Urinary bladder (tissue), 4 donors: ENCODE measurements at places on chromosomes 5 and 9. TPM values are rescaled to one million over a fixed set of nuclear protein-coding genes. Genes with fewer than 3 reads are reported as not detected.

DNA sequence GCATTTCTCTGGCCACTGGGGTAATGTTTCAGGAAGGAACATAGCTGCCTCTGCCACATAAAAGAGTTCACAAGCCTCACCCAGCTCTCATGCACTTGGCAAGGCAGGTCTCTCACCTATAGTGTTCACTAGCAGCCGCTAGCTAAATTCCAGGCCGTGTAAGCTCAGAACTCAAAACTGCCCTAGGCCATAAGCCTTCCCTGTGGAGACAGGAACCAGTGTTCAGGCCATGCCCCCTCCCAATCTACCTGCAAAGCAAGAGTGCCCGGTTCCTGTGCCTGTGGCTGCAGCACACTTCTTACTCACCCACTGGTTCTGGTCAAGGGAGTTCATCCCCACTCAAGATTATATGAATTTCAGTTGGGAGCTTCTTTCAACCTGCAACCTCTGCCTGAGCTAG, 60.7 kb upstream of the ZNF169 start:
- DNase-seq: no peak

GRCh38 chr5:145130996-145131395, 704.1 kb downstream of the PRELID2 start:
- DNase-seq: no peak

DNA sequence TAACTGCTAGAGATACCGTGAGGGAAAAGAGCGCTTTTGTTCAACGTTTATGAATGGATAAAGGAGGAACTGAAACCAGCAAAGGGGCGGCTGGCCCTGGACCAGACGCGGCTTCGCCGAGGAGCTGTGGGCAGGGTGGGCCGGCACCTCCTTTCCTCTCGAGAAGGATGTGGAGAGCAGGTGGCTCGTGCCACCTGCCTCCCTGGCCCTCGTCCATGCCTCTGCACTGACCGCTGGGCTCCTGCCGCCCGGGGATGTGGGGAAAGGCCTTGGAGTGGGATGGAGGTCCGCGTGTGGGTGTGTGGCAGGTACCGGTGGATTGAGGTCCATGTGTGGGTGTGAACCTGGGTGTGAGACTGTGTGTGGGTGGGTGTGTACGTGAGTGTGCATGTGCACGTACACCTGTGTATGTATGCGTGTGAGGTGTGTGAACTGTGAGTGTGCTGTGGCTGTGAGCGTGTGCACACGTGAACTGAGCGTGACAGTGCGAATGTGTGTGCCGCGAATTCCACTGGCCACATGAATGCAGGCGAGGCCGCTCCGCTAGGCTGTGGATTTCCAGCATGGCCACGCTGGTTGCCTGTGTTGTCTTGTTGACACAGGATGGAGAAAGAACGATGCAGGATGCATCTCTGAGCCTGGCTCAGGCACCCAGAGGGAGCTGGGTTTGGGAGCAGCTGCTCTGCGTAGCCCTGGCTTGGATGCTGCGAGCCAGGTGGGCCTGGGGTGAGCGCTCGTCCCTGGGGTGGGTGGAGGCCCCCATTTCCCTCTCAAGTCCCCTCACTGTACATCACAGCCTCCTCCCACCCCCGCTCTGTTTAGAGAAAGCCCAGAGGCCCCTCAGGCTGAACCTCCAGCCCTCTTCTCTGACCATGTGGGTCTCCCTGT, 4.4 kb upstream of the CEP72 start:
- no peak for DNase-seq

- no peak for DNase-seq
Observed at GRCh38 chr9:127589955-127590370, 22.1 kb upstream of the STXBP1 start.

Gene KYAT1
- 5.4 TPM for total RNA-seq

GRCh38 chr5:14722923-14723322, 58.4 kb downstream of the OTULIN start:
- DNase-seq: no peak

DNA sequence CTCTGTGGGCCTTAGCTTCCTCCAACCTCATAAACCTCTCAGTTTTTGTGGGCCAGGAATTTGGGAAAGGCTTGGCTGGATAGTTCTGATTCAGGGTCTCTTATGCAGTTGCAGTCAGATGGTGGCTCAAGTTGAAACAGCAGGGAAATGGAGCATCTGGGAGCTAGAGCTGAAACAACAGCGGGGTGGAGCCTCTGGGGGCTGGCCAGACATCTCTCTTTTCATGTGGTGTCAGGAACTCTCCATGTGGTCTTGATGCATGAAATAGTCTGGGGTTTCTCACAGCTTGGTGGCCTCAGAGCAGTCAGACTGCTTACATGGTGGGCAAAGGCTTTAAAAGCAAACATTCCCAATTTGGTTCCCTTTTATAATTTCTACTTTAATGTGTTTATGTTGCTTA, 13.5 kb downstream of the ZNF346 start:
- DNase-seq: no peak

Gene SURF6
- total RNA-seq: 10.2 TPM

GRCh38 chr9:133615186-133615585, 6.0 kb upstream of the FAM163B start:
- no peak for DNase-seq

- no peak for DNase-seq
Observed at GRCh38 chr5:14739538-14739937, 75.0 kb downstream of the OTULIN start.

- DNase-seq: no peak
Observed at GRCh38 chr5:177547736-177548135, 6.6 kb downstream of the FAM193B start.

GRCh38 chr5:89850513-89850865, 559.1 kb downstream of the CETN3 start:
- DNase-seq: no peak

DNA sequence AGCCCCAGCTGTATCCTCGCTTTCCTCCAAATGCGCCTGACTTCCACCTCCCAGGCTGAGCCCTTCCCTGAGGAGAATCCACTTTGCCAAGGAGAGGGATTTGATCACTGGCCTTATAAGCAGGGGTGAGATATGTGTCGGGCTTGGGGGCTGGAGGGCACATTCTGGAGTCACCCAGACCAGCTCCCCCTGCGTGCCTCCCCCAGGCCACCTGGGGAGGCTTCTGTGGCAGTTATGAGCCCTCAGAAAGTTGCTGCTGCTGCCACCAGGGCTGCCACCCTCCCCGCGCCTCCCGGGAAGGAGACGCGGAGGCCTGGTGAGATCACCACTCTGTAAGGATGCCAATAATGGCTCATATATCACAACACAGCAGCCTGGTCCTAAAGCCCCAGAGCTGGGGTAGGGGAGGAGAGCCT, 211.5 kb downstream of the PAPPA start:
- DNase-seq: peak; percentile 76

Gene DAB2
- 167 TPM for total RNA-seq

Gene SLC6A7
- total RNA-seq: not detected

Gene TLX3
- 0.32 TPM for total RNA-seq

Gene CDH9
- total RNA-seq: 0.53 TPM

DNA sequence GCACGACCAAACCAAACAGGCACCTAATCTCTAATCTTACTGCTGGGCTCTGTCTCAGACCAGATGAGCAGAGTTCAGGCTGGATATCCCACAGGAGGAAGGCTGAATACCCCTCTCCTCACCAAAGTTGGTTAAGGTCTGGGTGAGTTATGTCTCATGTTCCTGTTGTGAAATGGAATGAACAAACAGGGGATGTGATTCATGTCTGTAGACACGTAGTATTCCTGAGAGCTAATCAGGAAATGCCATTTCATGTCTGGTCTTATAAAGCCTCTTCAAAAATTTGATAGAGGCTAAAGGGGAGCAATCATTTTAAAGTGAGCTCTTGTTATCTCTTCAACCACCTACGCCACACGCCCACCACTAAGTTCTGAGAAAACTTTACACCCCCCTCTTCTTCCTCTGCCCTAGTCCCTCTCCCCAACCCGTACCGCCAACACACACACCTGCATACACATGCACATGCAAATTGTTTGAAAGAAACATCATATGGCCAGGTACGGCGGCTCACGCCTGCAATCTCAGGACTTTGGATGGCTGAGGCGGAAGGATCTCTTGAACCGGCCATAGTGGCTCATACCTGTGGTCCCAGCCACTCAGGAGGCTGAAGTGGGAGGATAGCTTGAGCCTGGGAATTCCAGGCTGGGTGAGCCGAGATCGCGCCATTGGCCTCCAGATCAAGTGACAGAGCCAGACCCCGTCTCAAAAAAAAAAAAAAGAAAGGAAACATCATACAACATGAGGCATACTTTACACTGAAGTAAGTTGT, 69.8 kb upstream of the RAI14 start:
- no peak for DNase-seq

DNA sequence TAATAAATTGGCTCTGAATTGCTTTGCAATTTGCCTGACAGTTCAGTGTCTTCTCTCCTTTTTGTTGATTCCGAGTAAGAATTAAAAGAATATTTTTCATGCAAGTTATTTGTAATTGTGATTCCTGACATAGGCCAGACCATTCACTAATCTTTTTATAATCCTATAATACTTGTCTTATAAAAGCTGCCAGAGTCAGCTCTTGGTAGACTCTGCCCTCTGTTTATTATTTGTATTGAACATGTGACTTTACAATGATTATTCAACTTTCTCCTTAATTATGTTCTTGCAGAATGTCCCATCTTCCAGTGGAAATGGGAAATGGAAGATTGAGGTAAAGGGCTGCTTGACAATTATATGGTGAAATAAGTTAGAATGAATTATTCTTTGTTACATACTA, 121.0 kb downstream of the SV2C start:
- no peak for DNase-seq

Gene FOXD4L3
- not detected for total RNA-seq

DNA sequence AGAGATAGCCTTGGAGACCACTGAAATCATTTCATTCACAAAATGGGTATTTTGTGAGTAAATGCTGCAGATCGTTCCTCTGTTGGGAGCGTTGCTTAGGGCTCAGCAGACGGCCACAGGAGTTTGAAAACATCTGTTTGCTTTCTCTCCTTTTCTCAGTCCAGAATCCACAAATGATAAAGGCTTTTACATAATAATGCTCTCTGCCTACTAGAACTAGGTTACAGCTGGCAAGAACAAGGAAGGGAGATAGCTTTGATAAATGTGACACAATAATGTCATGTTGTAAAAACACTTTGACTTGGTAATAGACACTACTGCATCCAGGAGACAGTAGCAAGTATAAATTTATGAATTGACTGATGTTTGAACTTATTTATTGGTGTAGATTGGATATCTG, 1072.4 kb upstream of the CDH6 start:
- DNase-seq: no peak

- peak; percentile 76 for DNase-seq
Observed at GRCh38 chr5:59317023-59317773, 576.3 kb downstream of the PDE4D start.

GRCh38 chr5:170722316-170722715, 61.2 kb upstream of the GABRP start:
- DNase-seq: no peak

DNA sequence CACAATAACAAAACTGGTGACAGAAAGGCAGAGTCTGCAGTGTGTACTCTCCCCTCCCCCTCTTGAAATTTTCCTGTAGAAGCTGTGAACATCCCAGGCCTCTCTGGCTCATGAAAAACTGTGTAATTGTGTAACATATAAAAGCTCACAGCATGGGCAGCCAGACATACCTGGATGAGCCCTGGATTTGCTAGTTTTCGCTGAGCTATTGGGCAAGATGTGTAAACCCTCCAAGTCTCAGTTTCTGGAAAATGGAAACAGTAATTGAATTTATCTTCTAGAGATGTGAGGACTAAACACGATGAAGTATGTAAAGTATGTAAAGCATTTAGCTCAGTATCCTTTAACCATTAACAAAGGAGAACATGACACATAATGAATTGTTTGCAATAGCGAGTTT, 143.2 kb upstream of the ANKH start:
- no peak for DNase-seq

- no peak for DNase-seq
Observed at GRCh38 chr5:138950421-138951031, 75.4 kb upstream of the LRRTM2 start.

DNA sequence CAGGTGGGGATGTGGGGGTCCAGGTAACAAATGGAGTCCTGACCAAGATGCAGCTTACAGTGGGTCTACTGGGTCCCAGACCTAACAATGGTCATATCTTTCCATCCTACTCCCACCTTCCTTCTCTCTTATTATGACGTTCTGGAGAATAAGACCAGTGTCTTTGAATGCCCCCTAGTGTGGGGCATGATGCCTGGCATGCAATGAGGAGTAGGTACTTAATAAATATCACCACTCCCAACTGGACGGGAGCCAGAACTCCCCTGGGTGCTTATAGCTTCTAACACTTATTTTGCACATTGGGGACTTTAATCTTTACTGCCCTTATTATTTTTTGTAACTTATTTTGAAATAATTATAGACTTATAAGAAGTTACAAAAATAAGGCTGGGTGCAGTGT, 98.2 kb downstream of the NDFIP1 start:
- no peak for DNase-seq

DNA sequence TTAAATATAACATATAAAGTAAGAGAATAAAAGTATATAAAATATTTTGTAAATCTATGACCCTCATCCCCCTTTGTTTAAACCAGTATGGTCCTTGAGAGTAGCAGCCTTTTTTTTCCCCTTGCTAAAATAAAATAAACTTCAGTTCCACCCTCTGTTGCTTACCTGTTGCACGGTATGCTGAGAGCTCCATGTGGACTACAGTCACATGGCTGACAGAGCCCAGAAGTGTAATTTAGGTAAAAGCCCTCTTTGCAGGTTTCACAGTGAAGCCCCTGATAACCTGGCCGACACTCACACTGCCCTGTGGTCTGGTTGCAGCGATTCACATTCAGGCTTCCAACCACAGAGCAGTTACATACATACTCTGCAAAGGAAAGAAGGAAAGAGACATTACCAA, 55.1 kb downstream of the MEGF9 start:
- no peak for DNase-seq

DNA sequence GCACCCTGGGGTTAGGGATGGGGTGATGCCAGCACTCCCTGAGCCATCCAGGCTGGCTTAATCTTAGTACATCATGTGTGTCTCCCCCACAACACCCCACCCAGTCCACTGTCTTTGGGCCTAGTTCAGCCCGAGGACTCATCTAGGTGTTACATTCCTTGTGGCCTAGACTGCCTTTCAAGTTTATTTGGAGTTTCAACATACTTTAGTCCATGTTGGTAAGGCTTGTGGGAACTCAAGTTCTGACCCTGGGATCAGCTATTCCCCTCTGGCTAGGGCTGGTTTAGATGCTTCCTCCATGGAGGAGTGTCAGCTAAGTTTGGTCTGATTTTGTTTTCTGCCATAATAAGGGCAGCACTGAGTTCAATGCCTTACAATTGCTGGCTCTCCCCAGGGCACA, 302.4 kb downstream of the SMARCA2 start:
- DNase-seq: no peak

Gene PPP6C
- total RNA-seq: 19.9 TPM

GRCh38 chr5:37576552-37576951, 197.4 kb downstream of the WDR70 start:
- DNase-seq: no peak

DNA sequence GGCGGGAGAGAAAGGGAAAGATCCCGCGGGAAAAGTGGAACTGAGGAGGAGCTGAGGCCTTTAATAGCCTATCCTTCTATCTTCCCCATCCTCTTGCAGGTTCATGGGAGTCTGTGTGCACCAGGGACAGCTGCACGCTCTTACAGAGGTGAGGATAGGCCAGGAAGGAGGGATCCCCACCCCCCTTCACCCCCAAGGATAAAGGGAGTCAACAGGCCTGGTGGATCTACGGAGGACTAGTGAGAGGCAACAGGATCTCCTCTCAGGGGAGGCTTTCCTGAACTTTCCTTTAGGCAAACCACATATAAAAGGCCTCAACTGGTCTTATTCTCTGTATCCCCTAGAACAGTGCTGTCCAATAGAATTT, 1.1 kb downstream of the TESK1 start:
- DNase-seq: no peak

Gene ORM2
- total RNA-seq: not detected

- DNase-seq: no peak
Observed at GRCh38 chr5:82154776-82155175, 123.4 kb downstream of the RPS23 start.

Gene TNFSF15
- total RNA-seq: 8.8 TPM
